ENCODE measurements at places on chromosomes 3 and 15.

DNA sequence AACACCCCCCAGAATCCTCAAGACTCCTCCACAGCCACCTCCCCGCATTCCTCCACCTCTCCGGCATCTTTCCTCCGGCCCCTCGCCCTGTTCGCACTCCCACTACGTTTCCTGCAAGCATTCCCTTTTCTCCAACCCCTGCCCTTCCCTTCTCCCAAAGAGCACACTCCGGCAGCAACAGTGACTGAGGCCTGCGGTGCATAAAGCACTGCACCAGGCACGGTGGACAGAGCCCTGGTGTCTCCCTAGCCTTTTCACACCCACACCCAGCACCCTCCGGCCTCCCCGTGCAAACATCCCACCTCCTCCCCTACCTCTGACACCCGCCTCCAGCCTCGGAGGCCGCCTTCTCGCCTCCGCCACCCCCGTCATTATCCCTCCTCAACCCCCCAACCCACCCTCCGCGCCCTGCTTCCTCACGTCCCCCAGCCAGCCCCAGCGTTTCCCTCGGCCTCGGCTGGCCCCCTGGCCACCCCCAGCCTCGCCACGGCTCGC is 577 bp downstream of the ZNF148 start:
- DNase-seq, result no peak

DNA sequence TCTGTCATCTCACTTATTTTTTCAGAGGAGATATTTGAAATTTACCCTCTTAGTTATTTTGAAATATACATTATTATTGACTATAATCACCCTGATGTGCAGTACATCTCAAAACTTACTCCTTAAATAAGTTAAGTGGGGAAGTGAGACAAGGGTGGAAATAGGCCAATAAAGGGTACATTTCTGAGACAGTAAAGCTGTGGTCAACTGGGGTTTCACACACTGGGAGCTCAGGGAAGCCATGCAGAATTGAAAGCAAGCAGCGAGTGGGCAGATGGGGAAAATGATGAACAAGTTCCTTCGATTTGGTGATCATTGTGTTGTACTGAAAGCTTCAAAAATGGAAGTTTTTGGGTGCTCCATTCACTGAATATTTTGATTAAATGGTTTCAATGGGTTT is 21.6 kb upstream of the MOBP start:
- DNase-seq, result no peak

- no peak for DNase-seq
Observed at GRCh38 chr3:49465270-49466034, 4.6 kb upstream of the DAG1 start.

- DNase-seq, result no peak
Observed at GRCh38 chr15:48020166-48020565, 100.6 kb upstream of the SLC24A5 start.

- DNase-seq, result no peak
Observed at GRCh38 chr3:140601881-140602280, 76.0 kb upstream of the TRIM42 start.

All from HFF-Myc (cell line).